ENCODE measurements at places on chromosomes 2 and 18.

DNA sequence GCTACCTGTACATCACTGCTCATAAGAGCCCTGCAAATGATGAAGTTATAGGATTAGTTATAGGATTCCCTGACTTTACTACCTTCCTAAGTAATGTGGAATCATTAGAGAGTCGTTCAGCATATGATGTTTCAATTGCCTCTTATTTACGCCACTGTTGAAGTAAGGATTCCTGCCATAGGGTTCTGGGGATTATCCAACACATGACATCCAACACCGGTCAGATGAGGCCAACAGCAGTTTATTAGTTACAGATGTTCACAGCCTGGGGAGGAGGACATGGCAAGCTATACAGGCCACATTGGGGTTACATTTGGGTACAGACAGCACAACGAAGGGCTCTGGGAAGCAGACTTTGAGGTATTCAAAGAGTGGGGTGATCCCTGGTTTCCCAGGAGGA is 134.1 kb upstream of the MC4R start:
- DNase-seq, result no peak

DNA sequence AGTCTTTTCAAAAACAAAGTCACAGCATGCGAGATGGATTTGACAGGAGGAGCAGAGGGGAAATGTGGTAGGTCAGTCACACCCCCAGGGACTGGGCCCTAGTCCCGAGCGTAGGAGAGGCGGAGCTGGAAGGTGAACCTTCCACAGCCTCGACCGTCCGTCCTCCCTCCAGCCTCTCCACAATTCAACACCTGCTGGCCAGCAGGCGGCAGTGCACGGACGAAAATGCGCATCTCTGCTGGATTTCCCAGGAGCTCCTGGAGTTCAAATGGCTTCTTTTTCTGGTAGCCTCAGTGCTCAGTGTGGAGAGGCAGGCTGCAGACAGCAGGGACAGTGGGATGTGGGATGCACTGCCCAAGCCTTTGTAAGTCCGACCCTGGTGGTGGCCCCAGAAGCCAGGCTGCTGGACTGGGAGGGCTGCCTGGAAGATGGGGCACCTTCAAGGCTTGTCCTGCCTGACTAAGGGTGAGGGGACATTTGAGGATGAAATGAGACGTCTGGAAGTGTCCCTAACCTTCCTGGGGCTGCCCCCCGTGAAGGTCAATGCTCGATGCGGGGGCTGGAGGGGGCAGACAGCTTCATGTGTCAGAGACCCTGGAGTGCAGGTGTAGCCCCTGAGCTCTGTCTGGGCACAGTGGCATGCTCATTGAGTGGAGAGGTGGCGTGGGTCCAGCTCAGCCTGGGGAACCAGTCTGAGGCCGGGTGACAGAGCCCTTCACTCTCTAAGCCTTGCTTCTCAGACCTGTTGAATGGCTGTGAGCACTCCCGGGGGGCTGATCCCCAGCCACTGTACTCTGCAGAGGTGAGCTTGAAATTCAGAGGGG is 189.5 kb downstream of the TFCP2L1 start:
- peak; percentile 26 for DNase-seq

DNA sequence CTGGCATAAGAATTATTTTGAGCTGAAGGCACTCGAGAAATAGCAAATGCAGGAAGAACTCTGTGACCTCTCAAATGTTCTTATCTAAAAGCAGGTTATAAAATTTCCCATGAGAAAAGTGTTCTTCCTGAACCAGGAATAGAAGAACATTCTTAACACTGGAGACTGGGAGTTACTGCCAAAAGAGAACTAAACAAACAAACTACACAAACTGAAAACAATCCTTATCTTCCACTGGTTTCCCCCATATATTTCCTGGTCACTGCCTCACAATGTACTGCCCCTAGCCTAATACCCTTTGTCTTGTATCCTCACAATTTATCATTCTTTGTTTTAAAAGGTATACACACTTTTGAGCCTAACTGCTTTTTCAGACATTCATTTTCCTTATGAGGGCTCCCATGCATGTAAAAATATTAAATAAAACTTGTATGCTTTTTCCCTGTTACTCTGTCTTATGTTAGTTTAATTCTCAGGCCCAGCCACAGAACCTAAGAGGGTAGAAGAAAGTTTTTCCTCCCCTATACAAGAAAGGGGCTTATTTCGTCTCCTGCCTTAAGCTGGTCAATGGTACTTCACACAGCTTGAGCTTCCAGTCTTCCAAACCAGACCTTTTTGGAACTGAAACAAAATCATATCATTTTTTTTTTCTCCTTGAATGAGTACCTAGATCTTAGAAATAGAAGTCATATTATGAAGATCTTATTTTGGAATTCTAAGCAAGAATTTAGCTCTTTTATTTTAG is 110.6 kb downstream of the MSTN start:
- no peak for DNase-seq

DNA sequence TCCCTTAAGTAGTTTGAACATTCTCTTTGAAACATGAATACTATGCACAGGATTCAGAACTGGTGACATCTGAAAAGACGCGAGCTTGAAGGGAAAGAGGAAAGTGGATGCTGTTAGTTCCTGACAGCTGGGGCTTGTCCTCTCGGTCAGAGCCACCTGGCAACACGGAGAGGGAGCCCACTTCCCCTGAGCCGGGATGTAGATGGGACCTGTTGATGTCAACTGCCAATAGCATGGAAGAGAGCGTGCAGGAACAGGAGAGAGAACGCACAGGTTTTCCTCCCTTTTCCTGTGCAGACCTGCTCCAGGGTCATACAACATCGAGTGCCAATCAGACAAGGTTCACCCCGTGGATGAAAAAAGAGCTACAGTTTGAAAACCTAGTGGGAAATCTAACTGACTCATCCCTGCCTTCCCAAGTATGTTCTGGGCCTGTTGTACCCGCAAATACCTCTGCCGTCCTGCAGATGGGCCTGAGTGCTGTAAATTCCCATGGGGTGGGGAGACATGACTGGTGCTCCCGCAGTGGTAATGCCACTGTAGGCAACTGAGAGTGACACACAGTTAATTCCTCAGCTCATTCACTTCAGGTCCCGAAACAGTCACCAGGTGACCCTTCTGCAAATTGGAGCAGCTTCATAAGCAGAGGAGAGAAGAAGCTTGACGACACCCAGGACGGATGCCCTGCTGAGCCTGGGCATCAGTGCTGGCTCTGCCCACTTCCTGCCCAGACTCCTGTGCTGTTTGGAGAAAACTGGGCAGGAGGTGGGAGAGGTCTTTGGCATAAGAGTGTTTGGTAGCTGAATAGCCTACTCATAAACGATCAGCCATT is 13.9 kb upstream of the MBP start:
- DNase-seq, result no peak

GRCh38 chr2:29014811-29015421 is 33.8 kb downstream of the TOGARAM2 start:
- peak; percentile 79 for DNase-seq

Measured in activated CD4-positive, alpha-beta T cell treated with anti-CD3 and anti-CD28 coated beads, Interleukin-2, amount 50 U/mL, for 16 hours (primary cell).